ENCODE measurements at places on chromosomes 1 and 21.

DNA sequence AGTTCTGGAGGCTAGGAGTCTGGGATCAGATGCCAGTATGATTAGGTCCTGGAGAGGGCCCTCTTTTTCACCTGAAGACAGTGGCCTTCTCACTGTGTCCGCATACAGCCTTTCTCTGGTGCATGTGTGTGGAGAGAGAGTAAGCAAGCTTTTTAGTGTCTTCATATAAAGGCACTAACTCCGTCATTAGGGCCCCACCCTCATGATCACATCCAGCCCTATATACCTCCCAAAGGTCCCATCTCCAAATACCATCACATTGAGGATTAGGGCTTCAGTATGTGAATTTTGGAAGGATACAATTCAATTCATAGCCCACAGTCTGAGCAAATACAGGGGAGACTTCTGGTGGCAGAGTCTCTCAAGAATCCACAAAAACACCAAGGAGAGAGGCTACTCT lies 176.6 kb downstream of the BACH1 start:
- no peak for DNase-seq

DNA sequence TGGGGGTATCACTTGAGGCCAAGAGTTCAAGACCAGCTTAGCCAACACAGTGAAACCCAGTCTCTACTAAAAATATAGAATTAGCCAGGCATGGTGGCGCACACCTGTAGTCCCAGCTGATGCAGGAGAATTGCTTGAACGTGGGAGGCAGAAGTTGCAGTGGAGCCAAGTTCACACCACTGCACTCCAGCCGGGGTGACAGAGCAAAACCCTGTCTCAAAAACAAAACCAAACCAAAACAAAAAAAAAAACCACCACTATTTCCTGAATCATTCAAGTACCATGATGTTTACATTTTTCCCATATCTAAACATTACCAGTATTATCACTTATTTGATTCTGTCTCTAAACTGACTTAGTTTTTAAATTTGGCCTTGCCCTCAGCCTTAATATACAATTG lies 29.5 kb downstream of the TUT4 start:
- no peak for DNase-seq

- no peak for DNase-seq
These were observed 292.8 kb downstream of the DISC1 start for GRCh38 chr1:231919239-231919885.

GRCh38 chr1:206505702-206506355 lies 1.5 kb upstream of the RASSF5 start:
- DNase-seq, result peak; percentile 38

DNA sequence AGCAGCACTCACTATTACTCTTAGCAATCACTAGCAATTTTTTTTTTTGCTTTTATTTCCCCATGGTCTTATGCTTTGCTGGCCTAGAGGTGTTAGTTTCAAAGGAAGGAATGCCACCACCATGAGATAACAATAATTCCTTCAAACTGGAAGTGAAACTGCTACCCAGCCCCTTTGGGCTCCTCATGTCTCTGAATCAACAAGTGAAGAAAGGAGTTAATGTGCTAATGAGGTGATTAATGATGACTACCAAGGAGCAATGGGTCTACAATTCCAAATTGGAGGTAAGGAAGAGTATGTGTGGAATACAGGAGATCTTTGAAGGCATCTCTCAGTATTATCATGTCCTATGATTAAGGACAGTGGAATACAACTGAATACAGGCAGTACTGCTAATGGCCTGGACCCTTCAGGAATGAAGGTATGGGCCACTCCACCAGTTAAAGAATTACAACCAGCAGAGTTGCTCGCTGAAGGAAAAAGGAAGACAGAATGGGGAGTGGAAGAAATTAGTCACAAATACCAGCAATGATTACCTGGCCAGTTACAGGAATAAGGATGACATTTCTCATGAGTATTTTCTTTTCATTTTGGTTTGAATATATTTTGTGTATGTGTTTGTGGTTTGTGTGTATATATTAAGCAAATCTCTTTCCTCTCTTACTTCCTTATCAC lies 652.9 kb downstream of the ADGRL2 start:
- no peak for DNase-seq

DNA sequence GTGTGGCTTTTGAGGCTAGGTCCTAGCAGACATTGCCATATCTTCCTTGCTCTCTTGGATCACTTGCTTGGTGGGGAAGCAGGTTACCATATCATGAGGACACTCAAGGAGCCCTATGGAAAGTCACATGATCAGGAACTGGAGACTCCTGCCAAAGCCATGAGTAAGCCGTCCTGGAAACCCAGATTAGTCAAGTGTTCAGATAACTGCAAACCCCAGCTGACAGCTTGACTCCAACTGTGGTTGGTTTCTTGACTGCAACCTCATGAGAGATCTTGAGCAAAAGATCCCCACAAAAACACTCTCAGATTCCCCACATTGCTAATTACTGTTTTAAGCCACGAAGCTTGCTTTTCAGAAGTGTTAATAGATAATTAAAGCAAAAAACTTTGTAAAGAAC lies 58.6 kb downstream of the CACNA1E start:
- peak; percentile 6 for DNase-seq

DNA sequence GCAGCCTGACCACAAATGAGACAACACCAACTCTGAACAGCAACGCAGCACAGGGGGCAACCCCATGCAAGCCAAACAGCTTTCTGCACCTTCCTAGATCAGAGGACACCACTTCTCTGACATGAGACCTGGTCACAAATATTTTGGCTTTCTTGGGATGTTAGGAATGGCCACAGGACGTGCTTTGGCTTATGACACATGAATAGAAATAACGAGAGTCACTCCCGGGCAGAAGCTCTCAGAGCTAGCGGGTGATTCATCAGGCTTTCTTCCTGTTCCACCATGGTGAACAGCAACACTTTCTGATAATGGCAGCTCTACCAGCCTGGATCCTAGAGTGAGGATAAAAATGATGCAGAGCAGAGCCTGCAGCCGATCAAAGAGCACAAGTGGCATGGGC lies 39.4 kb downstream of the PAFAH2 start:
- DNase-seq, result peak; percentile 92

DNA sequence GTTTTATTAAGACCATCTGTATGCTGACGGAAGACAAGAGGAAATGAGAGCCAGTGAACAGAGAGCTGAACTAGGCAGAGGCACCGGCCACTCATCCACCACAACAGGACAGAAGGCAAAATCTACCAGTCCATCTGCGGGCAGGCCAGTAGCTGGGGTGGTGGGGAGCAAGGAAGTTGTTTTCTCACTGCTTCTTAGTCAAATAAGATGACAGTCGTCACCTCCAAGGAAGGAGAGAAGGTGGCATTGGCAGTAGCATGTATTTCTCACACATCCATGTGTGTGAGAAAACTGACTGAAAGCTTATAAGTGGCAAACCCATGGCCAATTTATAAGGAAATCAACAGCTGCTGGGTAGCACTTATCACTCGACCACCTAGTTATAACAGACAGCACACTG lies 8.2 kb downstream of the TTC13 start:
- no peak for DNase-seq
